ENCODE measurements at places on chromosomes 1 and 21.

DNA sequence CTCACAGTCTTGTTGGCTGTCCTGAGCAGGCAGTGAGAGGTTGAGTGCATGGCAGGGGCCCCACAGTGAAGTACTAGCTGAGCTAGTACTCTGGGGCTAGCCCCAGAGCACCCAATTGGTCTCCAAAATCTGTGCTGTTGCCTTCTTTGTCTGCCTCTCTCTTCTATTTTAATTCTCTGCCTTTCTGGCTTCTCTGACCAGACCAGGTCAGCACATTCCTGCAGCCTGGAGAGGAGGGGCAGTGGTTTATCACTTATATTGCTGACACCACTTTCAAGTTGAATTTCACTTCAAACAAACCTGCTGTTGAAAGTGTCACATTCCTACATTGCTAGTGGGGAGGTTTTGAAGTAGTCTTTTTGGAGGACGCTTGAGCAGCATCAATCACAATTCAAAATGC is 628.7 kb downstream of the PTPRU start:
- no peak for DNase-seq

- DNase-seq = no peak
Measured at GRCh38 chr1:29973406-29973805, 737.1 kb downstream of the PTPRU start.

DNA sequence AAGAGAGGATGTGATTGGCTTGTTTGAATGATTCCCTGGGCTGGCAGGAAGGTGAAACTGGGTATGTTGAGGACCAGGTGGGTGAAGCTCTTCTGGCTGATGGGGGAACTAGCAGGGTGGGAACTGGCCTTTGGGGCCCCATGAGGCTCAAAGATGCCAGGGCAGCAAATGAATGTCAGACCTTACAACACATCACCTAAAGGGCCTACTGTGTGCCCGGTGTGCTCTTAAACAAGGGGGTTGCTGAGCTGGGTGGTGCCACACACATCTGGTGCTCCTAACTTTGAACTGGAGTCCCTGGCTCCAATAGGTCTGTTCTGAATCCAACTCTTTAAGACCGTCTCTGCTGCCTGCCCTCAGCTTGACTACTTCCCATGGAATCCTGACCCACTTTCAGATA is 21.3 kb upstream of the HTR1D start:
- DNase-seq = no peak

- DNase-seq = no peak
Measured at GRCh38 chr1:232861107-232861506, 55.9 kb downstream of the MAP10 start.

DNA sequence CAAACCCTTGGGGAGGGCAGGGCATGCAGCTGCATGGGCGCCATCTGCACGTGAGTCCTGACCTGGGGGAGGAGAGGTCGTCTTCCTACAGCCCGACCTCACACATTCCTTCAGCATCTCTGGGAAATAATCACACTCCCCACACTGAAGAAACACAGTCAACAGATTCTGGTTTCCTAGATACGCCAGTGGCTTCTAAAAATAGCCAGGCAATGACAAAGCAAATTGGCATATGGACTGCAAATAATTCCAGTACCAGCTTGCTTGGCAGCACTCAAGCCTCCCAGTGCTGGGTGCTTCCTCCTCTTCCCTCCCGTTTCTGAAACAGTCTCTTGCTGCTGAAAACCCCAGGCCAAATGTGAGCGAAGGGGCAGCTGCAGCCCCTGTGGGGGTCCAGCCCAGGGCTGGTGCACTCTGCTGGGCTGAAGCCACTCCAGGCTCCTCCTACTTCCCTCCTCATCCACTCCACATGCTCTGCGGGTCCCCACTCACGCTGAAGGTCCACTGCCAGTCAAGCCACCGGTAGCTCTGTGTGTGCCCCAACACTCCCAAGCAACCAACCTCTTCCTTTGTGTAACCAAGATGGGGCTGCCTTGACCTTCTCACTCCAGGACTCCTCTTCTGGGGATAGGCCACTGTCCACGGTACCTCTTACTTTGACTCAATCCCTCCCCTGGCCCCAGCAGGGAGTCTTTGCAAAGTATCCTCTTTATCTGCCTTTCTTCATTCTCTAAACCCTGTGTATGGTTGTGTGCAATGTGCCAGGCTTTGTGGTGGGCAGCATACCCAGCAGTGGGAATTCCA is 69.0 kb downstream of the KCND3 start:
- DNase-seq = no peak

Data from T-helper 1 cell (primary cell).